ENCODE measurements at places on chromosomes 1 and 21. TPM values are rescaled to one million over a fixed set of nuclear protein-coding genes. Genes with fewer than 3 reads are reported as not detected.

Gene AK4
- total RNA-seq: 121 TPM

Gene SH2D1B
- not detected for total RNA-seq

DNA sequence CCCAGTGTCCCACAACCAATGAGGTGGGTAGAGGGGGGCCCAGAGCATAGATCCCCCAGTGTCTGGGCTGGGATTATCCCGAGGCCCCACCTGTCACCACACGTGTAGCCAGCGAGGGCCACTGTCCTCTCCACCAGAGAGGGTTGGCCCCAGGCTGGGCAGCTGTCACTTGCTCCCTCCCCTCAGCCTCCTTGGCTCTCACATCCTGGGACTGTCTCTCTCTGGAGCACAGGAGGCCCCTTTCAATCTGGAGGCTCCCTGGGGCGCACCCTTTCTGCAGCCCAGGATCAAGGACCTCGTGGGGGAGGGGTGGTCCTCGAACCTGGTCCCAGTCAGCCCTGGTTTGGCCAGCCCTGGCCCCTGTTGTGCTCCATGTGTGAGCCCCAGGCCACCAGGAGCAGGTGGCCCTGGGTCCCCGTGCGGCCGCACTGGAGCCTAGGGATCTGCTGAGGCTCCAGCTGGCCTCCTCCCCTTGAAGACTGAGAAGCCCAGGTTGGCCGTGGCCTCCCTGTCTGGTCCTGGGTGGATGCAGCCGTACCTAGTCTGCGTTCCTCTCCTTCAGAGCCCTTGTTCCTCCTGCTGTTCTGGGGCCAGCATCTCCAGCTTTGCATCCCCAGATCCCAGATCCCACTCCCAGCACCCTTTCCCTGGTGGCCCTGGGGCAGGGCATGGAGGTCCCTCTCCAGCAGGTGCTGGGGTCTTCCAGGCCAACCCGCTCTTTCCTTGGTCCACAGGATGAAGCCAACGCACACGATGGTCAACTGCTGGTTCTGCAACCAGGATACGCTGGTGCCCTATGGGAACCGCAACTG, 6.7 kb downstream of the TMEM201 start:
- no peaks in the 10 kb centered on the region for H3K27me3 ChIP-seq
- no peak overlapping the region for H3K27ac ChIP-seq
- H3K36me3 ChIP-seq: no peaks in the 10 kb centered on the region
- no peaks in the 10 kb centered on the region for H3K4me1 ChIP-seq

- H3K36me3 ChIP-seq: no peaks in the 10 kb centered on the region
- H3K27me3 ChIP-seq: no peaks in the 10 kb centered on the region
- H3K4me3 ChIP-seq: no peak overlapping the region
- no peaks in the 10 kb centered on the region for H3K4me1 ChIP-seq
These were observed 51.8 kb downstream of the SLAMF6 start for GRCh38 chr1:160471253-160471652.

GRCh38 chr1:69081668-69082067, 486.1 kb upstream of the LRRC7 start:
- H3K36me3 ChIP-seq: no peaks in the 10 kb centered on the region
- DNase-seq: no peak
- H3K27ac ChIP-seq: no peak overlapping the region
- H3K4me1 ChIP-seq: no peaks in the 10 kb centered on the region
- H3K27me3 ChIP-seq: no peaks in the 10 kb centered on the region
